Activated T-helper 17 cell treated with anti-CD3 and anti-CD28 coated beads, Interleukin-2, amount 50 U/mL, for 72 hours (primary cell): ENCODE measurements at places on chromosomes 2 and 18. TPM values are rescaled to one million over a fixed set of nuclear protein-coding genes. Genes with fewer than 3 reads are reported as not detected.
A peak's percentile ranks its signal among the peaks of the same experiment; 100 is the strongest.

Gene DCDC2C
- total RNA-seq, result not detected

Gene ACADL
- total RNA-seq, result not detected

Gene SP9
- not detected for total RNA-seq

Gene ABCG8
- not detected for total RNA-seq

Gene GALNT13
- total RNA-seq, result not detected

Gene CROCC2
- not detected for total RNA-seq

Gene UGT1A4
- total RNA-seq, result not detected

Gene IL1RL1
- total RNA-seq, result 0.79 TPM

Gene IL1R2
- 55.8 TPM for total RNA-seq

Gene CNDP1
- 0.26 TPM for total RNA-seq

DNA sequence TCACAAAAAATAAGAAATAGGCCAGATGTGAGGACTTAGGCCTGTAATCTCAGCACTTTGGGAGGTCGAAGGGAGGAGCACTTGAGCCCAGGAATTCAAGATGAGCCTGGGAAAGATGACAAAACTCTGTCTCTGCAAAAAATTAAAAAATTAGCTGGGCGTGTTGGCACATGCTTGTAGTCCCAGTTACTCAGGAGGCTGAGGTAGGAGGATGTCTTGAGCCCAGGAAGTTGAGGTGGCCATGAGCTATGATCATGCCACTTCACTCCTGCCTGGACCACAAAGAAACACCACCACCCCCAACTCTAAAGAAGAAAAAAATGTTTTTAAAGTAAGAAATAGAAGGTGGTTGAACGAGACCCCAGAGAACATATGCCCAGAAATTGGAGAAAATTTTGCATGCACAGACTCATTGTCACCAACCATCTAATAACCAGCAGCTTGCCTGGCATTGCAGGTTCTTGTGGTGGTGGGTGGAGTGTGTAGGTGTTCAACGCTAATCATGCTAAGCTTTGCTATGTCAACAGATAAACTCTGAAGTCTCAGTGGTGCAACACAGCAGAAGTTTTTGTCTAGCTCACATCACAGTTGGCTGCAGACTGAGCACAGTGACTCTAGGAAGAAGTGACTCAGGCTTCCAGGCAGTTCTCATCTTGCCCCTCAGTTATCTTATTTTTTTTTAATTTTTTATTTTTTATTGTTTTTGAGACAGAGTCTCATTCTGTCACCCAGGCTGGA lies 18.6 kb downstream of the ARL4C start:
- peak; percentile 30 for ATAC-seq

- no peak for ATAC-seq
Measured at GRCh38 chr2:161576421-161576820, 47.8 kb upstream of the SLC4A10 start.

- ATAC-seq, result peak; percentile 21
Measured at GRCh38 chr2:54259413-54260240, 3.6 kb upstream of the TSPYL6 start.

DNA sequence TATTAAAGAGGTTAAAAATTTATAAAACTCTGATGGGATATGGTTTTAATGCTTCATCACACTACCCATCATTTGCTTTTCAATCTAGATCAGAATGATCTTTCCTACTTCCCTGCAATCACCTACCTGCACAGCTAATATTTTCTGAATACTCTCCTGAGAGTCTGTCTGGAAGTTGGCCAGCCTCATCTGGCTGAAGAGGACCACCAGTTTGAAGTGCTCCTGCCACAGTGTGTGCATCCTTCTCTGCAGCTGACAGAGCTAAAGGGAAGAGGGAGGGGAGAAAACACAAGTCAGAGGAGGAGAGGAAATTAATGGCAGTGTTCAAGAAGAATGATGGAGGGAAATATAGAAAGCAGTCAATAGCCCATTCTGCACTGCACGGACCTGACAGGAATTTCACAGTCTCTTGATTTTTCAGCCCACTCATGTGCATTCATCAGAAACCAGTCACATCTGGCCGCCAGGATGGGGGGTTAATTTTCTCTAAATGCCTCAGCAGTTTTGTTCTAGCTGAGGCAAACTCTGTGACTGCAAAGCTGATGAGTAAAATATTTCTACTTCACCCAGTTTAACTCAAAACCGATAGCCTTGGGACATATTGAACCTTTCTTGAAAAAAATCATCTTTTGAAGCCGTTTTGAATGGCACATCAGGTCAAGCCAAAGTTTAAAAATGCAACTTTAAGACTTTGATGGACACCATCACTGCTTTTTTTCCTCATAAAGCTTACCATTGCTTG lies 201.8 kb upstream of the KLHL14 start:
- ATAC-seq, result no peak

DNA sequence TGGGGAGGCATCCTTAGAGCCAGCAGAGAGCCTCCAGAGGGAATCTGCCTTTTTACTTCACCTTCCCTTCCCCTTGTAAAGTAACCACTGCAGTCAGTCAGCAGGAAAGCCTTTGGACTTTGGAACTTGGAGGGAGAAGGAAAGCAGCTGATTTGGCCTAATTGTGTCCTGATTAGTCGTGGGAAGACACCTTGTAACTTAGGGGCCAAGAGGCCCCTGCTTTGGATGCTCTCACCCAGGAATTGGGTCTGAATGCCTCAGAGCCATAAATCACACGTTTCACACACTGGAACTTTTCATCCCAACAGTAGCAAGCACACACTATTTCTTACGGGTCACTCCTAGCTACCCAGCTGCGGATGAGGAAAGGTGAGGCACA lies 81.0 kb upstream of the PPM1B start:
- ATAC-seq, result no peak

DNA sequence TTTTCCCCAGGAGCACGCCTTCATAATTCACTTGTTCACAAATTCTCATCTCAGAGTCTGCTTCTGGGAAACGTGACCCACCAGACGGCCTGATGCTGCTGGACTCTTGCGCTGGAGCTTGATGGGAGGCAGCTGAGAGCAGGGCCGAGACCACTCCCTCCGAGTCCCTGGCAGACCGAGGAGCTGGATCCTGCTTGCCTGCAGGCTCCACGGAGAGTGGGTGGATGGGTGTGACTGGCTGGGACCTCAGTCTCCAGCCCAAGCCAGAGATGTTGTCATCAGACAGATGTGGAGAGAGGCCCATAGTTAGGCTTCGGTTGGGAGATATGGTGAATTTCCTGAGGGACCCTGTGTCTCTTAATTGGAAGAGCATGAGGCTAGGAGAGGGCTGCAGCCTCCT lies 76.4 kb downstream of the TSN start:
- no peak for ATAC-seq

GRCh38 chr2:200593905-200594304 lies 8.1 kb downstream of the AOX1 start:
- ATAC-seq, result no peak

- ATAC-seq, result no peak
Measured at GRCh38 chr2:58304843-58305242, 63.7 kb upstream of the FANCL start.

DNA sequence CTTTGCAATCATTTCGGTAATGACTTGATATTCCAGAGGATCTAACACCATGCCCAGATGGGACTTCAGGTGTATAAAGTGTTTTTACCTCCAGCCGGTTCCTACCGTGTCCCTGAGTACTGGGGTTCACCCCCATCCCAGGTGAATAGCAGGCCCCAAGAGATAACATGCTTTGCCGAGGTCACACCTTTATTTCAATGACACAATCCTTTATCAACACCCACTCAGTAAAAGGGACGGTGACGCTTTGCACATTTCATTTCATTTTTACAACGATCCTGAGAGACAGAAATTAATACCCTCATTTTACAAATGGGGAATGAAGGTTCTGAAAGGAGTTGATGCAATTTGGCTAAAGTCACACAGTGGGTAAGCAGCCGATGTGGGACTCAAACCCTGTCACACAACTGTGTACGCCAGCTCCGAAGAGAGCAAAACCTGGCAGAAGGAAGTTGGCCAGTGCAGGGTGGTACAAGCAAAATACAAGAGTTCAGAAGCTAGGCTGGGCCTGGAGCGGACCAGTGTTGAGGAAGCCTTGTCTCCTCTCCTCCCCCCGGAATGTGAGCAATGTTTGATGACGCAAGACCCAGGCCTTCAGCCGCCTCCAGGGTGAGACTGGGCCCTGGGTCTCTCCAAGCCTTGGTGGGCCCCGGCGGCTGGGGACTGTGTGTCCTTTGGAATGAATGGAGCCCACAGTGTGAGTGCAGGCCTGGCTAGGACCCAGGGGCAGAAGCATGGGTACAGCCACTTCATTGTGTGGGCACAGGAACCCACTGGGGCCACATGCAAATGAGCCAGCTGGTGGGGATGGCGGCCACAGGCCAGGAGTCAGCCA lies 139.6 kb upstream of the MYCN start:
- ATAC-seq, result no peak

GRCh38 chr2:165293440-165294420 lies 54.5 kb downstream of the SCN2A start:
- peak; percentile 100 for ATAC-seq

GRCh38 chr2:30149513-30149912 lies 2.7 kb downstream of the YPEL5 start:
- ATAC-seq, result no peak

- no peak for ATAC-seq
Measured at GRCh38 chr18:37492952-37493351, 72.6 kb downstream of the CELF4 start.

DNA sequence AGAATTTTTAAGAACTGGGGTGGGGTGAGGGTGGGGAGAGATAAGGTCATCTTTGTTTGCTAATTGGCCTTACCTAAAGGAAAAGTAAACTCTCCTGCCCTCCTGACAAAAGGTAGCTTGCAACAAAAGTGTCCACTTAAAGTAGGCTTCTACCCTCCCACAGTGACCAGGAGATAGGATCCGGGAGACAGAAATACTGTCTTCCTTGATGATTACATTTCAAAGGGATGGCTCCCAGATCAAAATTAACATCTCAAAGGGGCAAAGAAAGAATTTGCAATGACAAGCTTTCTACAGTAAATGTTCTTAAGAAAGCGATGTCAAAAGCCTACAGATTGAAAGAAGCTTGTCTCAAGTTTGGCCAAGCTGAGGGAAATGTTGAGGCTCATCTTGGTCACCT lies 775.3 kb downstream of the CPS1 start:
- no peak for ATAC-seq

DNA sequence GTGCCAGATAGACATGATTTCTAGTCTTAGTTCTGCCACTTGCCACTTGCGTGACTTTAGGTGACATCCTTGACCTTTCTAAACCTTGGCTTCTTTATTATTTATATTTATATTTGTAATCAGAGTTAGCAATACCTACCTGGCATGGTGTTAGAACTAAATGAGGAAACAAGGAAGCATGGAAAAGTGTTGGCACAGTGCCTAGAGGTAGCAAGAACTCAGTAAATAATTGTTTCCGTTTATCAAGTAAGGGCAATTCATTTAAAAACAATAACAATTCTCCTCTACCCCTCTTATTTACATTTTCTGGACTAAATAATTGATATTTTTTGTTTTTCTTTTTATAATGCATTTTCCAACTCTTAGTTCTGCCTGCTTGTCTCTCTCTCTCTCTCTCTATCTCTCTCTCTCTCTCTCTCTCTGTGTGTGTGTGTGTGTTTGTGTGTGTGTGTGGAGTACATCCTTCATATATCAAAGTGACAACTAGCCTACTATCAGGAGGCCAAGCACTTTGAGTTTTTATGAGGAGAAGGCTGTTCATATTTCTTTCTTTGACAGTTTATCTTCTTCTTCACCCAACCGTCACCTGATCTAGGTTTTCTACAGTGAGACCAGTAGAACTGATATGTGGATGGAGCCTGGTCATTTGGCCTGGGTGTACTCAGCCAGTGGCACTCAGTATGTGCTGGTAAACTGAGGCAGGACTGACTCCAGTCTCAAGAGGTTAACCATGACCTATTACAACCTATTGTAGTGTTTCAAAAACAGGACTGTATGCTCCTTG lies 134.5 kb downstream of the LRRTM1 start:
- ATAC-seq, result no peak

DNA sequence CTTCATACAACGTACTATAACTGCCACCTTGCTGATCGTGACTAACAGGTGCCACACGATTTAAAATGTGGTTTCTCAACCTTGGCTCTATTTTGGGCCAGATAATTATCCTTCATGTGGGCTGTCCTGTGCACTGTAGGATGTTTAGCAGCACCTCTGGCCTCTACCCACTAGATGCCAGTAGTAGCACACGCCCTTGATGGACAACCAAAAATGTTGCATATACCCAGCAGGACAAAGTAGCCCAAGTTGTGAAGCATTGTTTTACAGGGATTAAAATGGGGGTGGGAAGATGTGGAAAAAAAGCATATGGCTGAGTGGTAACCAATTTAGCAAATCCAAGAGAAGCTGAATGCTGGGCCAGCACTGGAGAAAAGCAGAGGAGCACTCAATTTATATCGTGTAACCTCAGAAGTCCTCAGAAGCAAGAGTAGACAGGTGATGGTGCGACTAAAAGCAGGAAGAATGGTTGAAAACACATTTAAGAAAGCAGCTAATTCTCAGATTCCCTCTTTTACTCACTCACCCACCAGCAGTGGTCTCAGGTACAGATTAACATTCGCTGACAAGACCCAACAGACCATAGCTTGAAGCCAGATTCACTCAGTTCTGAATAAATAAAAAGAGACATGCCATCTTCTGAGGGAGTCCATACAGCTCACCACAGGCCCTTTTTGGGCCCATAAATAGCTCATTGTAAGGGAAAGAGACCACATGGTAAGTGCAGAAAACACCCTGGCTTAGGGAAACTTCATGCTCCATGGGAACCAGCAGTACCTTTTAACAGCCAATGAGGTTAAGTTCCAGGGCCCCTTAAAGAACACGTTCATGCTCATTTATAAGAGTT lies 50.6 kb downstream of the RAPH1 start:
- peak; percentile 86 for ATAC-seq

- no peak for ATAC-seq
Measured at GRCh38 chr18:38497266-38497665, 931.7 kb upstream of the CELF4 start.

DNA sequence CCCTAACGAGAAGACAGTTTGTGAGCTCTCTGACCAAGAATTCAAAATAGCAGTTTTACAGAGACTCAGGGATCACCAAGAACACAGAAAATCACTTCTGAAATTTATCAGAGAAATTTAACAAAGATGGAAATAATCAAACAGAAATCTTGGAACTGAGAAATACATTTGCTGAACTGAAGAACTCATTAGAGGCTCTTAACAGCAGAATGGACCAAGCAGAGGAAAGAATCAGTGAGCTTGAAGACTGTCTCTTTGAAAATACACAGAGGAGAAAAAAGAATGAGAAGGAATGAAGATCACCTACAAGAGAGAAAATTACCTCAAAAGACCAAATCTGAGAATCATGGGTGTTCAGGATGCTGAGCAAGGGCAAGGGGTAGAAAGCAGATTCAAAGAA lies 29.7 kb downstream of the ASB1 start:
- ATAC-seq, result no peak

GRCh38 chr2:41827354-41827971 lies 220.4 kb upstream of the PKDCC start:
- ATAC-seq, result no peak

- ATAC-seq, result no peak
Measured at GRCh38 chr2:170895023-170895757, 33.9 kb upstream of the GORASP2 start.

DNA sequence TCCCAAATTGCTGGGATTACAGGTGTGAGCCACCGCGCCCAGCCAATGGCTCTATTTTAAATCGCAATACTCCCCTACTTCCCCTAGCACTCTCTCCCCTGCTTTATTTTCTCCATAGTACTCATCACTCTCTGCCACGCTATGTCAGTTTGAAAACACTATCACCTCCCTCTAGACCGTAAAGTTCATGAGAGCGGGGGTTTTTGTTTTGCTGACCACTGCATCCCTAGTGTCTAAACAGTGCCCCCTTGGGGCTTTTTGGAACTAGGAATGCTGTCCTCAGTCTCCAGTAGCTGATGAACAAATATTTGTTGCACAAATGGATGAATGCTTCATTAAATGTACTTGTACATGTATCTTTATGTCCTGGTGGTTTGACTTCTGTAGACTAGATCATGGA lies 44.1 kb downstream of the ATOH8 start:
- ATAC-seq, result no peak
